ENCODE measurements at places on chromosomes 6 and 20. TPM values are rescaled to one million over a fixed set of nuclear protein-coding genes. Genes with fewer than 3 reads are reported as not detected.

- DNase-seq: no peak
Observed at GRCh38 chr20:31949877-31950646, 1.8 kb downstream of the PDRG1 start.

GRCh38 chr6:32153564-32154513 is at the start of gene PPT2:
TSS of gene PPT2 (plus strand) at chr6:32154141. CDS start at chr6:32154595, 454 bp downstream.
- peak; percentile 91 for DNase-seq

- no peak for DNase-seq
Observed at GRCh38 chr6:69220375-69220774, 576.4 kb downstream of the LMBRD1 start.

GRCh38 chr6:168885751-168886742 is 367.6 kb downstream of the THBS2 start:
- DNase-seq: no peak

DNA sequence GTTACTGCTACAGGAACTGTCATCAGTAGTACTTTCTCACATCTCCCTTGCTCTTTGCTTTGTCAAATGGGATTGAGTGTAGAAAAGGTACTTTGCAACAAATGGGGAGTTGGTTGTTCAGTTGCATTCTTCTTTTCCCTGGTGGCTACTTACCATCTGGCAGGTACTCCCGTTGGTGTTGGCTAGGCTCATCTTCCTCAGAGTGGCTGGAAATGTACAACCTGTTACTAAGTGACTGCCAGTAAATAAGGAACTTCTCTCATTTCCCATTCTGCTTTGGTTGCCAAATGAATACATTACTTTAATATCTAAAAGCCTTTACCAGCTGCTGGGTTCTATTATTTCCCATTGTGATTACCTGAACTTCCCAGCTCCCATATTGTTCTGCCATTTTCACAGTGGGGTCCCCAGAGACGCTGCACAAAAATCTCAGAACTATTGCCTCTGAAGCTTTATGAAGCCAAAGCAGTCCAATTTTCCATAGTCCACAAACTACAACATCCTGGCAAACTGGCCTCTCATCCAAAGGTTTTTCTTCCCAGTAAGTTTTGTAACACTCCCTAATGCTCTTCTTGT is 229.7 kb upstream of the HTR1E start:
- DNase-seq: no peak

GRCh38 chr6:44004136-44004535 is 123.1 kb downstream of the MRPL14 start:
- no peak for DNase-seq

The IP6K3 gene
- total RNA-seq: 16.6 TPM

The ZSWIM1 gene
- total RNA-seq: 6.9 TPM

The DCDC2 gene
- total RNA-seq: 0.08 TPM

The RSPO4 gene
- total RNA-seq: not detected

The PARD6B gene
- 3.7 TPM for total RNA-seq

The RBM24 gene
- 221 TPM for total RNA-seq

The SFTA2 gene
- not detected for total RNA-seq
